ENCODE measurements at places on chromosomes 2 and 18.

GRCh38 chr2:98438190-98439133, 6.2 kb upstream of the INPP4A start:
- DNase-seq = no peak

DNA sequence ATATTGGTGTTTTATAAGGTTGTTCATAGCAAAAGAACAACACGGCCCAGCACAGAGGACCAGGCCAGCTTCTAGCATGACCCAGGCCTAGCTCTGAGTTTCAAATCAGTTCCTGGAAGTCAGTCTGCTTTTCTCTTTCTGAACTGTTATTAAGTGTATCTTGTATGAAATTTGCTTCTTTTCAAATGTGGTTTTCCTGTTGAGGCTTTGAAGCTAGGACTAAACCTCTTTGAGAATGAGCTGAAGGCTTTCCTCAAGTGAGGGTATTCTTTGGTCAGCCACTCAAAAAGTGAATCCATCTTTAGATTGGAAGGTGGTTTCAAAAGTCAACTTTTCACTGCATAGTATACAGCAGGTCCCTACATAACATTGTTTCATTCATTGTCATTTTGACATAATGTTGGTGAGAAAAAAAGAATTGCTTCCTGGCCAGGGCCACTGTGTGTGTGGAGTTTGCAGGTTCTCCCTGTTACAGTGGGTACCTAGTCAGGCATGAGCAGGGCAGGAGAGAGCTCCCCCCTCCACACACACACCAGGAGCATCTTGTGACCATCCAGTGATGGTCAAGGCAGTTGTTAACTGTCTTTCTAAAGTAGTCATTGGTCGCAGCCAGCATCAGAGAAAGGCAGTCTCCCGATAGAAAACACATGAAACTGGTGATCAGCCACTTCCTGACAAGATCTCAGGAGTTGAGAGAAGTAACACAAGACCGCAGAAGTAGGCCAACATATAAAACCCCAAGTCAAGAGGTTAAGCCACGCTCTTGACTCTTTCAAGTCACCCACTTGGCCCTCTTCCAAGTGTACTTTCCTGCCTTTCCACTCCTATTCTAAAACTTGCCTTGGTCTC, 6.7 kb upstream of the ACAA2 start:
- peak; percentile 22 for DNase-seq

- no peak for DNase-seq
Measured at GRCh38 chr2:181895818-181896217, 4.3 kb downstream of the ITPRID2 start.

- no peak for DNase-seq
Measured at GRCh38 chr18:74416124-74416523, 41.0 kb downstream of the DIPK1C start.

DNA sequence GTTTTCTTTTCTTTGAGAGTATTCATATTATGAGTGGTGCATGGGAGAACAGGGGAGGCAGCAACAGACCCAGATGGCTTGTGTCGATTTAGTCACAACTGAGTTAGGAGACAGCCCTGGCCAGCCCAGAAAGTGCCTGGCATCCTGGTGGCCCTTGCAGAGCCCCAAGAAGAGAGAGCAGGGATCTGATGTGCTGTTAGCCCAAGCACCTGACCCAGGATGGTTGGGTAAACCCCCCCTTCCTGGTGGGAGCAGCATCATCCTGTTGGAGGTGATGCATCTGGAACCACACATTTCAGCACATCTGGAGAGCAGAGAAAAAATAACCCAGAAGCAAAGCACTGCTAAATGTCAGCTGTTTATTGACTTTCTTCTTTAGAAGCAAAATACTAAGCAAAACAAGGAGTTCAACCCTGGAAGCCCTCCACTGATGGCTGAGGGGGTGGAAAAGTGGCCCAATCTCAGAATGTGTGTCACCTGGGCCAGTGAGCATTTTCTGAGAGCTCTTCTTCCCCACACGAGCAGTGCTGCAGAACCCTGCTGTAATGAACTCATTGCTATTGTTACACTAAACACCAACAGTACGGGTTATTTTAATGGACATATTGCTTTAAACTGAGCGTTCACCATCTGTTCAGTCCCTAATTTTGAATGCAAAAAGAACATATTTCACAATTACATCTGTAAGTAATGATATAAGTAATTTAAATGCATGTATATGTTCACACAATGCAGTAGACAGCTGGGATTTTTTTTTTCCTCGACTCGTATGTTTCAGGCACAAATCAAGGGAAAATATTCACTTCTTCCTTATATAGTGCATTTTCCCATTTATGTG, 100.6 kb upstream of the SMIM21 start:
- DNase-seq = no peak

DNA sequence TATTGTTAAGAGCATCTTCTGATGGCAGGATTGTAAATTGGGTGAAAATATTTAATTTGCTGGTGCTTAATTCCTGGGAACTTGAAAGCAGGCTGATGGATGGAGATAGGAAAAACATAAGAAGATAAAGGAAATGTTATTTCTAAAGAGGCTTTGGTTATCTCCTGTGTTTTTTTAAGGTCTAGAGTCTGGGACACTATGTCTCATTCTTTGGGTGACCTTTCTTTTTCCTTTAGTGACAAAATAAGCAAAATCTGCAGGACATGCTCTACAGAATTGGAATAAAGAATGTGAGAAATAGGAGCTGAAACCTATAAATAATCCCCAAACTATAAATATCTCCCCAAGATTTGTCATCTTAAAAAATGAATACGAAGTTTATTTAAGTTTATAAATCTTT, 241.7 kb downstream of the DSC3 start:
- no peak for DNase-seq

DNA sequence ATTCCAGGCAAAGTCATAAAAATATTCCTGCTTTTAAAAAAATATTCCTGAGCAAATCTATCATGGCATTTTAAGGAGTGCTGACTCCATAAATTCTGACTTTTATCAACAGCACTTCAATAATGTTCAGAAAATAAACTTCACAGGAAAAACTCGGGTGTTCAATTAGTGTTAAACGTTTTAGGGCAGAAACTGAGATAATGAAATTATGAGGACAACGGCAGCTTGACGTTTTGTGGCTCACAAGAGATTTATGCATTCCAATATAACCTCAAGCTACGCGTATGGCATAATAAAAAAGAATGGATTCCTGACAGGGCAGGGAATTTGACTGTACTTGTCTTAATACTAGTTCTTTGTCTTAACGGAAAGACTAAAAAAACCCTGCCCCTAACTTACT, 133.2 kb downstream of the ICOS start:
- DNase-seq = no peak

Data from activated CD4-positive, alpha-beta T cell treated with anti-CD3 and anti-CD28 coated beads, Interleukin-2, amount 50 U/mL, for 1 hour (primary cell).